ENCODE measurements at places on chromosomes 6 and 20. TPM values are rescaled to one million over a fixed set of nuclear protein-coding genes. Genes with fewer than 3 reads are reported as not detected.

DNA sequence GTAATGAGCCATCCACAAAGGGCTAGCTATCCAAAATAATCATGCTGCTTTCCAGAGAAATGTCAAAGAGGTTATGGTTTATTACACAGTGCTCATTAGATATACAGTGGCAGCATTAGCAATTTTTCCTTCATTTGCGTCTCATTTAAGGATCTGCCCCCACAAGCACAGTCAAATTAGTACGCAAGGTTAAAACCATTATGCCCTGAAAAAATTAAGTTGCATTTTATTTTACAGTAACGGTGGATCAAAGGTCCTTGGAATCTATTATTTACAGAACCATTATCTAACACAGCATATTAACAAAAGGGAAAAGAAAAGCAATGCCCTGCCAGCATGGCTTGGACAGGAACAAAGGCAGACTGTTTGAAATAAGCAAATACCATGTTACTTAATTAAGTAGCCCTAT, 144.8 kb downstream of the PDSS2 start:
- DNase-seq, result no peak

ANKRD66 gene
- not detected for total RNA-seq

- DNase-seq, result no peak
Measured at GRCh38 chr20:62872862-62873261, 11.2 kb upstream of the TCFL5 start.

- DNase-seq, result peak; percentile 18
Measured at GRCh38 chr6:17101422-17102257, at the start of gene STMND1. Gene STMND1 (plus strand): TSS chr6:17102050. CDS start chr6:17102258, 208 bp downstream.

SAMD5 gene
- total RNA-seq, result 14.0 TPM

ERVFRD-1 gene
- 0.29 TPM for total RNA-seq

GRCh38 chr6:52317841-52318581, 33.5 kb upstream of the MCM3 start:
- no peak for DNase-seq

GRCh38 chr6:166614589-166614988, 12.5 kb downstream of the RPS6KA2 start:
- no peak for DNase-seq

DNA sequence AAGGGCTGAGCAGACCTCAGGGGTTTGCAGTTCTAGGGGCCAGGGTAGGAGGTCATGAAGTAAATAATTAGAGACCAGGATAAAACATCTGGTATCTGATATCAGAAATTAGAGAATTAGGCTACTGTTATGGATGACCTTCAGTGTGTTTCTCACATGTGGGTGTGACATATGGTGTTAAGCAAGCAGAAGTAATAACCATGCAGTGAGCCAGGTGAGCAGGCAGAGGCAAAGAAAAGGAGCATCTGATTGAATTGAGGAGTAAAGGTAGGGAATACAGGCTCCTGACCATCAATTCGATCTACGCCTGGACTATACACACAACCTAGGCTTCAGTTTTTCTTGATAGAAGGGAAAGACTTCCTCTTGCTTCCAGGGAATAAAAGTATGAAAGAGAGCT, 34.7 kb upstream of the MAP3K7 start:
- DNase-seq, result no peak

KCNK16 gene
- not detected for total RNA-seq

DNA sequence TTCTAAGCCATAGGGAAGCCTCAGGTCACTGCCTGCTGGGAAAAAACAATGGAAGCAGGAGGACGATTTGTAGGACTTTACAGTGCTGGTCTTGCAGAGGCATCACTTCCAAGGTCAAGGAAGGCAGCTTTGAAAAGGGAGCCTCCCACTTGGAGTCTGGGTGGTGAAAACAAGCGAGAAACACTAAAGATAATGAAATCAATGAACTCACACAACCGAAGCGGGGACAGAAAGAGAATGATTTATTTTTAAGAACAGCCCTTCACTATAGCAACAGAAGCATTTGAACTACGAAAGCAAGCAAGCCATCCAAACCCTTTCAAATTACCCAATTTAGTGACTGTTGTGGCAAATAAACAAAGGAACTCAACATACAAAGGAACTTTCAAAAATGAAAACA, 227.5 kb downstream of the THBS2 start:
- no peak for DNase-seq

DNA sequence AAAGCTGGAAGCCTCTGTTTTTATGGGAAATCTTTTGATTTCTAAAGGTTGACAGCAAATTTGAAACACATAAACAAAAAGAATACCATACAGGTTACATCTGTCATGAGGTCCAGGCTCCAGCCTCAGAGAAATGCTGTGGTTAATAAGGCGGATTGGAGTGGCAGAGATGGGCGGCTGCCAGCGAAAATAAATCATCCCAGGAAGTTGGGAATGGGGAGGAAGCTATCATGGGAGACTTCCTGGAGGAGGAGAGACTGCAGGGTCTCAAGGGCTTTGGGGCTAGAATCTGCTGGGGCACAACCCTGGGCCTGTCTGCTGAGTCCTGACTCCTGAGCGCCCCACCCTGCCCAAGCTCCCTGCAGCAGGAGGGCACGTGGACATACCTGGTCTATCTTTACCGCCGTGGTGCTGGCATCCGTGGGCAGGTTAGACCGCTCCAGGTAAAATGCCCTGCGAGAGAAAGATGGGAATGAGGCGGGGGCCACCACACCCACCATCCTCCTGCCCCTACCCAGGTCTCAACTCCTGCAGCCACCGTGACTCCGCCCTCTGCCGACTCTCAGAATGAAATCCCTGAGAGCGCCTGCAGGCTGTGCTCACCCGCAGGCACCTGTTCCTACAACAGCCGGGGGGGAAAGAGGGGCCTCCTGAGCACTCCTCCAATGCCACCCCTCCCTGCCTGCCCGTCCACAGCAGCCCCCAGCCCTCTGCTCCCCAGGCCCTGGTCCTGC, 197.3 kb downstream of the PREX1 start:
- DNase-seq, result no peak

FOXO3 gene
- total RNA-seq, result 34.5 TPM
